ENCODE measurements at places on chromosomes 12 and 14.
A peak's percentile ranks its signal among the peaks of the same experiment; 100 is the strongest.

DNA sequence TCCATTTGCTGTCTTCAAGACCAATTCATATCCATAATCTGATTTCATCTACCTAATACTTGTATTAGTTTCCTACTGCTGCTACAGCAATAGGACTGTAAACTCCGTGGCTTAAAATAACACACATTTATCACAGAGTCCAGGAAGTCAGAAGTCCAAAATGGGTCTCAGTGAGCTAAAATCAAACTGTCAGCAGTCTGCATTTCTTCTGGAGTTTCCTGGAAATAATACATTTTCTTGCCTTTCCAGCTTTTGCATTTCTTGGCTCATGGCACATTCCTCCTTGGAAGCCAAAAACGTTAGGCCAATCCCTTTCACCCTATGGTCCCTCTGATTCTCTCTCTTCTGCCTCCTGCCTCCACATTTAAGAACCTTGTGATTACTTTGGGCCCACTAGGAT, 239.8 kb downstream of the PRKD1 start:
- DNase-seq = no peak

DNA sequence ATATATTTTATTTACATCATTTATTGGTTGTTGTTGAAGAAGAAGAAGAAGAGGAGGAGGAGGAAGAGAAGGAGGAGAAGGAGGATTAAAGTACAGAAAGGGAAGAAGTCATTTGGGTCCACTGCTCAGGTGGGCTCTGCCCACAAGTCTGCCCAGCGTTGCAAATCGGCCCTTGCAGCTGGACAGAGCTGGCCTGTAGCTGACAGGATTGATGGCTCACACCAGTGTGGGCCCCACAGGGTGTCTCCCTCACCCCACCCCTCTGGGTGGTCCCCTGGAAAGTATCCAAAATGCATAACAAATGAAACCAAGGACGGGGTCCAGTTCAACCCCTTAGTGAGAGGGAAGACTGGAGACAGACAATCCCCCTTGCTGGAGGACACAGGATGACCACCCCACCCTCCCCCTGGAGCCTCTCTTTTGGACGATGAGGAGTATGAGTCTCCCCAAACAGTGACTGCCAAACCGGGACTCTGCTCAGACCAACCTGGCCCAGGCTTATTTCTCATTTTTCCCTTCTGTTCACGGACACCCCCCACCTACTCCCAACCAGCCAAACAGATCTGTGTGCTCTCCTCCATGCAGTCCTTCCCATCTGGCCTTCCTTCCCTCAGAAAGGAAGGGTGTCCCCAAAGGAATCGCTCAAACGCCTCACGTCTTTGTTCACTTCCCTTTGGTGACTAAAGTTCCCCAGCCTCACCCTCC, 17.7 kb downstream of the DPF3 start:
- DNase-seq = no peak

- no peak for DNase-seq
Measured at GRCh38 chr14:99280852-99281251, 8.9 kb upstream of the BCL11B start.

GRCh38 chr12:124795081-124795948, 68.3 kb downstream of the SCARB1 start:
- DNase-seq = no peak

DNA sequence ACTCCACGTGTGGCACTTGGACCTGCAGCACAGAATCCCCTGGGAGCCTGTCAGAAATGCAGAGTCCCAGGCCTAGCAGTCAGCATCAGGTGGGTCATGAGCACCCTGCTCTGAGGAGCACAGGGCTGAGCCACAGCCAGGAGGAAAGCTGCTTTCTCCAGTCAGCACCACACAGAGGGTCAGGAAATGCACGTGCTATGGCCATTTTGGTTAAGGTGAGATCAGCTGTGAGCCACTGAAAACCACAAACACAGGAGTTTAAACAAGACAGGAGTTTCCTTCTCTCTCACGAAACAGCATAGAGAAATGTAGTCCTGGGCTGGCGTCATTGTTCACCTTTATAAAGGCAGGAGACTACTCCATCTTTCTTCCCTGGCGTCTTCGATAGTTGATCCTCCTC, 204.5 kb upstream of the SFSWAP start:
- DNase-seq = no peak

DNA sequence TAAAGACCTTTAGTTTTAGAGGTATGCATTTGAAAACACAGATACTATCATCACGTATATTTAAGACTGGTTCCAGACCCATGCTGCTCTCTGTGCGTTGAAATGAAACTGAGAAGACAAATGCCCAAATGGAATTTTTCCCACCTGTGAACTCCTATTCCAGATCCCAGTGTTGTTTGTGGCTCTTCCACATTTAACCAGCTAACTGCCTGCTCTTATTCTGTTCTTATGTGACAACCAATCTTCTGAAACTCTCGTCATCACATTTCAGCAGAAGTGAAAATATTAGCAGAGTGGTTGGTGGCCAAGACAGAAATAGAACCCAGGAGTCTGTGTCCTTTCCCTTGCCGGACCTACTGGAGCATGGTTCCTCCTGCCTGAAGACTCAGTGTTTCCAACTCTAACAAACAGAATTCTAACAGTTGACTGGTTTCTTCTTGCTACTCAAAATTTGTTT, 460.2 kb downstream of the RAD51B start:
- no peak for DNase-seq

DNA sequence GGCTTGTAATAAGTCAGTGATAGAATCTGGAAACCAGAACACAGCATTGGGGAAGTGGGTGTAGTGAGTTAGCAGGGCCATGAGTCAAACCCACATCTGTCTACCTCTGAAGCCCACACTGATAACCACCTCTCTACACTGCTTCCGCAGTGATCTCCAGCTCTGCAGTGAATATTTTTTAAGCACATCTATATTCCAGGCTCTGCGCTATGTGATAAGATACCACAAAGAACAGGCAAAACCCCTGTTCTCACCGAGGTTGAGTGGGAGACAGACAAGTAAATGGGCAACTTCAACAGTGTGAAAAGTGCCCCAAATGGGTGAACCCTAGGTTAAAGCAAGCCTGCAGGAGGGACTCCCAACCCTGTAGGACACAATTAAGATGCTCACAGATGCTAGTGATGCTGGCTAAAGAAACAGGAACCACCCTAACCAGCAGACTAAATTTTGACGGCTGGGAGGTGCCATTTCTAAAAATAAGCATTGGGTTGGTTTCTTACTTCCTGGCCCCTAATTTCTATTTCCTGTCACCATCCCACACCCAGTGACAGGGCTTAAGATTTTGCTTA, 375.0 kb downstream of the DPF3 start:
- DNase-seq = peak; percentile 47

DNA sequence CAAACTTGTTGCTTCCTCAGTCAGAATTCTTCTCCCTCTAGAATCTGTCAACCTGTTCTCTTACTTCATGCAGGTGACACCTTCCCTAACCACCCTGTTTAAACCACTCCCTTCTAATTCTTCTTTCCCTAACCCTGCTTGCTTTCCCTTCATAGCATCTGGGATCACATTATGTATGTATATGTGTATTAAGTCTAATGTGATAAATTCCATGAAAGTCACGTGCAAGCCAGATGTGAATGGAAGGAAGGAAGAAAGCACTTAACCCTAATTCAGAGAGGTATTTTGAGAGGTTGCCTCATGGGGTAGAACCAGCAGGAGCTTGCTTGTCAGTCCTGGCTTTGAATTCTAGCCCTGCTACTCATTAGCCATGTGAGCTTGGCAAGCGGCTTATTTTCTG, 340.0 kb downstream of the TRHDE start:
- DNase-seq = no peak

All from activated CD4-positive, alpha-beta T cell treated with anti-CD3 and anti-CD28 coated beads for 48 hours (primary cell).